ENCODE measurements at places on chromosomes 4 and X.

- DNase-seq, result no peak
Measured at GRCh38 chr4:178752954-178753525, 1310.8 kb upstream of the AGA start.

- peak; percentile 37 for DNase-seq
Measured at GRCh38 chrX:83658731-83659130, 150.6 kb downstream of the POU3F4 start.

GRCh38 chr4:14529653-14530052 is 472.6 kb upstream of the CPEB2 start:
- no peak for DNase-seq

GRCh38 chrX:105823092-105823455 is 735 bp downstream of the NRK start:
- DNase-seq, result no peak

DNA sequence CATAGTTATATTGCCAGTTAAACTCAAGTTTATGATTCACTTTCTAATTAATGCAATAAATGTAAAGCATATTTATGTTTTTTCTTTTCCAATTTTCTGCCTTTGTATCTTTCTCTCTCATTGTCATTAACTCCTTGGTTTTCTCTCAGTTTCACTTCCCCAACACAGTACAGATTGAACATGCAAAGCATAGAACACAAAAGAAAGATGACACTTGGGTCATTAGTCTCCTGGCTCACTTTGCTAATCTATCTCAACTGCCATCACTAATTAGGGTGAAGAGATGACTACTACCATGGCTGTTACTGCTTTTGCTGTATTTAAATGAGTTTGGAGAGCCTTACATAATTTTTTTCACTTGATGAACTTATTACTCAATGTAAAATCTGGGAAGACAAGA is 12.3 kb upstream of the NAA11 start:
- peak; percentile 13 for DNase-seq

All from NAMALWA (cell line).